ENCODE measurements at places on chromosomes 11 and 22.

DNA sequence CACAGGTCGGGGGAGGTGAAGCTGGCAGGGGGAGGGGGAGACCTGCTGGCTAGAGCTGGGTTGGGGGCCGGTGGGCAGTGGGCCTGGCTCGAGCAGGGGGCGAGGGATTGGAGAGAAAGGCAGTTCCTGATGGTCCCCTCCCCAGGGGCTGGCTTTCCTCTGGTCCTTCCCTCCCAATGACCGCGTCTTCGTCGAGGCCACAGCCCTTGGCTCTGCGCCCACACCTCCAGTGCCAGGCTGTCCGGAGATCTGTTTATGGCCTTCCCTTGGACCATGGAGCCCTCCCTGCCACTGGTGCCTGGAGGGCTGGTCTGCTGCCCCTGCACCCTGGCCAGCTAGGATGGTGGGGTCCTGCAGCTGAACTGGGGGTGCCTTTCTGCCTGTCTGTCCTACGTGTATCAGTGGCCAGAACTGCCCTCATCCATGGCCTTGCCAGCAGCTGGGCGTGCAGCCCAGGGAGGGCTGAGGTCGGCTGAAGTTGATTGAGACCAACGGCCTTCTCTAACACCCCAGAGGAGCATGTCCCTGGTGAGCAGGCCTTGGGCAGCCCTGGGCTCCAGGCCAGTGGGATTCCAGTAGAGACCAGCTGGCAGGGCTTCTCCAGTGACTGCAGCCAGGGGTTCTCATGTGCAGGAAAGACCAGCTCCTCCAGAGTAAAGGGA is 12.3 kb downstream of the TANGO2 start:
- DNase-seq = no peak

DNA sequence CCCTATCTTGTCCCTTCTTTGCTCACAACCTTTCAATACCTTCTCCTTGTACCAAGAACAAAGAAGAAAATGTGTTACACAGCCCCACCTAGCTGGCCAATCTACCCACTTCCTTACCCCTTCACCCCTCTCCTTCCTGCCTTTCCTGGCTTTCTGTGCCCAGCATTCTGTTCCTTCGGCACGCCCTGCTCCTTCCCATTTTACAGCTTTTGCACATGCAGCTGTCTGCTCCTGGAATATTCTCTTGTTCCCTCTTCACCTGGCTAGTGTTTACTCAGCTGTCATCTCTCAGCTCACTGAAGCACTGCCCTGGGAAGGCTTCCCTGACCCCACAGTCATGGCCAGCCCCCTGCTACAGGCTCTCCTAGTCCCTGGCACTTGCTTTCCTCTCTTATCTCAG is 30.7 kb downstream of the SERPINH1 start:
- no peak for DNase-seq

- no peak for DNase-seq
Observed at GRCh38 chr11:88157370-88157769, 17.9 kb downstream of the RAB38 start.

DNA sequence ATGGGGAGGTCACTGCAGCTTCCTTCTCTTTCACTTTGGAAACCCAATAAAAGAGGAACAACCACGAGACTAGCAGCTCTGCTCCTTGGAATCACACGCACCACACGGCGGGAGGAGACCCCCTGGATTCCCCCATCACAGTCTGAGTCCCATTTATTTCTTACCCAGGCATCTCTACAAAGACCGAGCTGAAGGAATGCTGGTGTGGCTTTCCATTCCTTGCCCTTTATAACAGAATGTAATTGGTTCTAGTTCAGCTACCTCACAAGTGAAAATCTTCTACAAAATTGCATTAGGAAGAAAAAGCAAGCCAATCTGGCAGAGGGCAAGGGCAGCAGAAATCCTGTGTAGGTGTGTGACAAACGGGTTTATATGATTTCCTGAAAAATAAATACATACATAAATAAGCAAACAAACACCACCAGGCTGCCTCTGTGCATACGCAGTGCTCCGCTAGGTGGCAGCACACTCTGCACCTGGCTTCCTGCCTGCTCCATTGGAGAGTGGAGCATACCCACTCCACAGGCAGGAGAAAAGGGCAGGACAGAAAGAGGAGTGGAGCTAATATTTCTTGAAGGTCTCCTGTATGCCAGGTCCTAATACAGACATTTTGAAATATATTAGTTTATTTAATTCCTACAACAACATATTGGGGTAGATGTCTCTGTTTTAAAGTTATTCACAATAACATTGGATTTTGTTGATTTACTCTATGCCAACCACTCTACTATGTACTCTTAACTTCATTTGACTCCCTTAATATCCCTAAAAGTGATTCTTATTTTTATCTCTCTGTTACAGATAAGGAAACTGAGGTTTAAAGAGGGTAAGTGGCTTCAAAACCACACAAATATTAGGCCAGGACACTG is 673.1 kb downstream of the KCNA4 start:
- peak; percentile 38 for DNase-seq

- peak; percentile 39 for DNase-seq
Observed at GRCh38 chr22:46036558-46037408, 59.8 kb upstream of the WNT7B start.

DNA sequence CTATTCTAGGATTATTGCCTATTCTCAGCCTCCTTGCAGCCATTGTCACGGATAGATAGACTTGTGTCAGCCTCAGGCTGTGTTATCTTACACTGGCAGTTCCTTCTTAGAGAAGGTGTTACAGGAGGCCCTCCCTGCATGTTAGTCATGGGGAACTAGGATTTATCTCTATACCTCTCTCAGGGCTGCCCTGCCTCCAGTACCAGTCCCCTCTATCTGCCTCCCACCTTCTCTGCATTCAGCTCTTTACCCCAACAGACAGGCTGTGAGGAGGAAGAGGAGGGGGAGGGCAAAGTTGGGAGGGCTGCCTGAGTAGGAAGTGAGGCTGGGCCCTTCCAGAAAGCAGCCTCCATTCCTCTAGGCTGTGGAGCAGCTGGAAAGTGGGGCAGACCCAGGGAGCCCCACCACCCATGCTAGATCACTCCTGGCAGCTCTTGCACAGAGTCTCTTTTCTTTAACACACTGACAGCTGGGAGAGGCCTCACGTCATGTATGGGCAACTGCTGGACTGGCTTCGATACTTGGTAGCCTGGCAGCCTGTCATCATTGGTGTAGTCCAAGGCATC is 2.9 kb upstream of the IL18BP start:
- DNase-seq = no peak
